ENCODE measurements at places on chromosomes 3 and 15.

DNA sequence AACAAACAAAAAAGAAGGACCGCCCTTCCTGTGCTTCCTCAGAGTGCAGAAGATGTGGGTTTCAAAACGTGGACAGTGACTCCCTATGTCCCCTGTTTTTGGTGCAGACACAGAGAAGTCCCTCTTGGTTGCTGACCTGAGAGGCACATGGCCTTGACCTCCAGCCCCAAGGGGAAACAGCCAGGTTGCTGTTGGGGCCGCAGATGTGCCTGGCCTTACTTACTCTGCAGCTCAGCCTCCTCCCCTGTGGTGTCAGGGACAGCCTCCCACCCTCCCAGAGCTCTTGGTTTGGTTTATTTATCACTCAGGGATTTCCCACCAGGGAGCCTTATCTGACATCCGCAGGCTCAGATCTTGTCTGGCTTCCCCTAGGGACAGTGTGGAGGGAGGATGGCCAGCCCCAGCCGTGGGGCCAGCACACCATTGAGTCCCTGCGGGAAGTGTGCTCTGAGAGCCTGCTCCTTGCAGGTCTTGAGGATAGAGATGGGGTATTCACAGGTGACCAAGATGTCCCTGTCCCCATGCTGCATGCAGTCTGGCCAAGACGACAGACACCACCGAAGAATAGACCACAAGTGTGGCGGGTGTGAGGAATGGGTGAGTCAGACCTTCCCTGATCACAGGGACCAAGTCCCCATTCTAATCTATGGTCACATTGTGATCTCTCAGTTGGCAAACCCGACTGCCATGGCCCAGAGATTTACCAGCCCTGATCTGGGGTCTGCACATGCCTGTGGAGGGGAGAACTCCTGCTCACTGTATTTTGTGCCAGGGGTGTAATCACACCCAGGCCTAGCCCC is 134.3 kb upstream of the ABHD17C start:
- no peak for DNase-seq

DNA sequence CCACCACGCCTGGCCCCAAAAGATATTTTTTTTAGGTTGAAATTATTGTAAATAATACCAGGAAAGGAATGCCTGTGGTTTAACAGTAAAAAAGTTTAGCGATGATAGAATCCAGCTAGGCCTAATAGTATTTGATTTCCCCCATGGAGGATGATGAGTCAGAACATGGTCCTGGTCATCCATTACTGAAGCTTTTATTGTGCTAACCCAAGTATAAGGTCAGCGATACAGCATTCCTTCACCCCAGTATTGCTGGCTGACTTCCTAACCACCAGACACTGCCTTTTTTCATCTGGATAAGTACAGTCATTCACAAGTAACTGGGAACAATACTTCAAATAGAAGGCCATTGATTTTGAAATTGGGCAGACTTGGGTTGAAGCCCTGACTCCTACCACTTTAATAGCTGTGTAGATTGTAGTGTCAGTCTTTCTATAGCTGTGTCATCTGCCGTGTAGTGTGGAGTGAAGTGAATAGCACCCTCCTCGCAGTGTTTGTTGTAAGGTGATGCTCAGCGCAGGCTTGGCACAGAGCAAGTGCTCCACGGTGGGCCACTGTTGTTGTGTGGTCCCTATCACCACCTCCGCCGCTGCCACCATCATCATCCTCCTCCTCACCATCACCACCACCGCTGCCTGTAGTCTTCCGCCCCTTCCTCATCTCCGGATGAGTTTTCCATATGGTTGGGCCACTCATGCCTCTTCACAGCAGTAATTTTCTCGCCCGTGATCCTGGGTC is 436.0 kb upstream of the TPM1 start:
- DNase-seq: no peak

- DNase-seq: peak; percentile 31
These were observed 801 bp upstream of the CDAN1 start for GRCh38 chr15:42737529-42738328.

DNA sequence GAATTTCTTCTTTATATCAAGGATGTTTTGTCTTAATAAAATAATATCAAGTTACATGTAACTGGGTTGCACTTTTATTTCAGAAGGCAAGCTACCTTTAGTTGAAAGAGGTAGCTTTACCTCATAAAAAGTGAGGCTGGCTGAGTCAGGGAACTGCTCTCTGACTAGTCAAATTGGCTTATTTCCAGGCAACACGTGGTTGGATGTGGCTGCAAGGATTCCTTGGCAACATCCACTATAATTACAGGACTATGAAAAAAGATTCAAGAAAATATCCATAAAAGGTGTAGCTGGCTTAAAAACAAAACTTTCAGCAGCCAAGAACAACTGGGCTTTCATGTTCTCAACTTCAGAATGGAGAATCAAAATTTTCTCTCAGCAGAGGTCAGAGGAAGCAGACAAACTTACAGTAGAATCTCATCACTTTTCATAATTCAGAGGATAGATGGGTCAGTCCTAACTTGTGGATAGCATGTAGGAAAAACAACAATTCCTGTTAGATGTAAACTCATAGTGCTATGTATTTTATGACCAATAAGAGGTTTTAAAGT is 779.1 kb downstream of the MECOM start:
- DNase-seq: no peak

DNA sequence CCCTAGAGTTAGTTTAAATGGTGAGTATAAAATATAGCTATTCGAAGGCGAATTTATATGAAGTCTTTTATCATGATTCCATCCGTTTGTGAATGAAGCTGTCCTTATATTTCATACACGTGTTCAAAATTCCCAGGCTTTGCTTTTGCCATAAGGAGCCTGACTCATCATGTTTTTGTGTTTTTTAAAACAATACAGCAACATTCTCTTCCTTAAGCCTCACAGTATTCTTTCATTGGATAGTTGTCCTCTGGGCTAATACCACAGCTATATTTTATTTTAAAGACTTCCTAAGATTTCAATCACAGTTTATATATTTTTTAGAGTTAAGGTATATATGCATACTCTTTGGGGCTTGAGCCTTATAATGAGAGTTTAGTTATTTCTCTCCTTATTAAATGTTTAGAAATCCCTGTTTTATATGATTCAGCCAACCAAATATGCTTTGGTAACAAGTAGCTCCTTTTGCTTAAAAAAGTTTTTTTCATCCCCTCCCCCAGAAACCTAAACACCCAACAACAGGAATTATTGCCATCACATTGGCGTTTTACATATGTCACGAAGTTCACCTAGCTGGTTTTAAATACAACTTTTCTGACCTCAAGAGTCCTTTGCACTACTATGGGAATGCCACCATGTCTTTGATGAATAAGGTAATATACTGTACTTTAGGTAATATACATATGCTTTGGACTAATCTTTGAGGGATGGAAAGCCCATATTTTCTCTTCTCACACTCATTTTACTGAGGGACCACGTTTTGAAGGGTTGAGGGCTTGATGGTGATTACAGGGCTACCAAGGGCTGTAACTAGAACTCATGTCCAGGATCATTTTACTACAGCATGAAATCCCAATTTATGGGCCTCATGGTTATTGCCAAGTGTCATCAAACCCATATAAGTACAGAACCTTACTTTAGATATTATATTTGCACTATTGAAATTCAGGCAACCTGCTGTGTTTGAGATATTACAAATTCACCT is 28.5 kb downstream of the ST3GAL6 start:
- DNase-seq: no peak

DNA sequence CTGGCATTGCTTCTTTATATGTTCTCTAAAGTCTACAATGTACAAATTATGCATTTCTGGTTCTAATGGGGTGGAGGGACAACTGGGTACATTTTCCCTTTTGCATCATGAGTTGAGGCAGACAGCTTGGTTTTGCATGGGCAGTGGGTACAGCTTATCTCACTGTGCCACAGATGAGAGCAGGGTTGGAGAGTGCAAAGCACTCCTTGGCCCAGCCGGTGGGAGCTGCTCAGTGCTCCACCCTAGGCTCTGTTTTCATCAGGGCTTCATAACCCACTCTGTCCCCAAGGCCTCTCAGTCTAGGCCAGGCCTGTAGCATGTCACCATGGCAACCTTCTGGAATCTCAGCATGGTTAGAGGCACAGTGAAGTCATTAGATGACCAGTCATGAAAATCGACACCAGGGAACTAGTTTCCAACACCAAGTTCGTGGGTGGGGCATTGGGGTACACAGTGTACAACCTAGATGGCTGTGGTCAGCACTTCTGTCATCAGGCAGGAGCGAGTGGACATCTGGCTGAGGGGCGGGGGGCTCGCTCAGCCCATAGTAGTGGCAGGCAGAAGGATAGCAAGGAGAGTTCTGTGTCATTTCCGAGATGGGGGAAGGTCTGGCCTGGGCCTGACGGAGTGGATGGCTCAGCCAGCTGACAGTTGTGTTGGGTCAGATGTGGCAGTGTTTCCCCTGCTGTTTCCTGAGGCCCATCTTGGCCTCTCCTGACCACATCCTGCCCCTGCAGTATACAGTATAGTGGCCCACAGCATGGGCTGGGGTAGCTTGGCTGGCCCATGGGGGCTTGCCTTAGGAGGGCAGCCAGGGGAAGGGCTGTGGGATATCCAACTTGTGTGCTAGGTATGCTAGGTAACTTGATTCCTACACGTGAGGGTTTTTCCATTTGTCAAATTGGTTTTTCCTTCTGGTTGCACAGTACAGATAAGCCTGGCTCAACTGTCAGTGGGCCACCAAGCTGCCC is 75.7 kb upstream of the PRR23C start:
- DNase-seq: no peak

DNA sequence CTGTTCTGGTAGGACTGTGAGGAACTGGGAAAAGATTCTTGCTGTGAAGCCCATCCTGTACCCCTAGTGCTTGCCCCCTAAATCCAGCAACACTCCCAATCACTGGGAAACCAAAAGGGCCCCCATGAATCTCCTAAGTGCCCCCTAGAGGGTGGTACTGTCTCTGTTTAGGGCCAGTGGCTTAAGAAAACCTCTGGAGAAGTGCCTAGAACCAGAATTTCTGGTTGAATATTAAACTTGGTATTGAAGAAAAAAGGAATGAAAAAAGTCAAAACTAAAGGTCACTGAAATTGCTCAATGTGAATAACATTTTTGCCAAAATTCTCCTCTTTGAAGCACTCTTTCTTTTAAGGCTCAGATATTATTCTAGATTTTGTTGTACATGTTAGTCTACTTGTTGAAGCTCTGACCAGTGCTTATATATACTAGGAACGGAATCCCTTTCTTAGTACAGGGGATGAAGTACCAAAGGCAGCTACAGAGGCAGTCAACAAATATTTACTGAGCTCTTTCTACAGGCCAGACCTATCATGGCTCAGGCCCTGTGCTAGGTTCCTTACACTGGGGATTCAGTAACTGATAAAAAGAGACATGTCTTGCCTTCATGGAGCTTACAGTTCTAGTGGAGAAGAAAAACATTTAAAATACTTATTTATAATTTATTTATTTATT is 138.8 kb downstream of the MYLK start:
- no peak for DNase-seq
